GM18507 (cell line): ENCODE measurements at places on chromosomes 6 and 20.

- DNase-seq: no peak
Observed at GRCh38 chr20:5510446-5510845, 193.7 kb upstream of the PROKR2 start.

GRCh38 chr6:5459346-5459745, 198.0 kb downstream of the FARS2 start:
- DNase-seq: no peak

- DNase-seq: no peak
Observed at GRCh38 chr6:130161683-130162404, 60.9 kb downstream of the SAMD3 start.

GRCh38 chr20:50308513-50309279, 118.1 kb downstream of the CEBPB start:
- no peak for DNase-seq

GRCh38 chr6:105561486-105561885, 158.6 kb upstream of the PREP start:
- no peak for DNase-seq
